ENCODE measurements at places on chromosomes 16 and 17. TPM values are rescaled to one million over a fixed set of nuclear protein-coding genes. Genes with fewer than 3 reads are reported as not detected.

The GP1BA gene
- total RNA-seq = 2.2 TPM

The ABCA6 gene
- total RNA-seq = 0.75 TPM

DNA sequence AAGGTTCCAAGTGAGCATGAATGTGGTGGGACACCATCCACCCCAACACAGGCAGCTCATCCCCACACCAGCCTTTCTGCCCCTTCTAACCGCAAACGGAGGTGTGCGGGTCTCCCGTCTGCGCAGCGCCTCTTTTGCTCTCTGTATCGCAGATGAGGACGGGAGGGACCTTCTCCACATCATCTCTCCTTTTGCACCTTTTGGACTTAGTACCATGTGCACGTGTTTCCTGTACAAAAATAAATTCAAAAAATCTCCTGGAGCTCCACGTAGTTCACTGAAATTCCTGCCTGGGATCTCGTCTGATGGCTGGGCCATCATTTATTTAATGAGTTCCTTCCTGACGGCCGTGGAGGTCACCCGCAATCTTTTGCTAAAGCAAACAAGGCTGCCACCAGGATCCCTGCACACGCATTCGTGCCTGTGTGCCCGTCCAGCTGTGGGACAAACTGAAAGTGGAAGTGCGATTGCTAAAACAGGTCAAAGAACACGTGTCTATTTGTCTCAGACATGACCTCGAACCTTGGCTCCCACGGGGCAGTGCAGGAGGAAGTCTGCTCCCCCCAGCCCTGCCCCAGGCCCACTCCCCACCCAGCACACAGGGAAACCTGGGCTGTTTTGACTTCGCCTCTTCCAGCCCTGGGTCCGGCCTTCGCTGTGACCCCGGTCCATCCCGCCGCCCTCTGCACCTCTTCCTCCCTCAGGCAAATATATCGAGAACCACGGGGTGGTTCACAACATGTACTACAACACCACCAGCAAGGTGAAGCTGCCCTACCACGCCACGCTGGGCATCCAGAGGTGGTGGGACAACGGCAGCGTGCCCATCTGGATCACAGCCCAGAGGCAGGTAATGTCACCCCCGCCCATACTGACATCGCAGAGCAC lies 2.3 kb downstream of the ENPP7 start:
- DNase-seq = no peak

DNA sequence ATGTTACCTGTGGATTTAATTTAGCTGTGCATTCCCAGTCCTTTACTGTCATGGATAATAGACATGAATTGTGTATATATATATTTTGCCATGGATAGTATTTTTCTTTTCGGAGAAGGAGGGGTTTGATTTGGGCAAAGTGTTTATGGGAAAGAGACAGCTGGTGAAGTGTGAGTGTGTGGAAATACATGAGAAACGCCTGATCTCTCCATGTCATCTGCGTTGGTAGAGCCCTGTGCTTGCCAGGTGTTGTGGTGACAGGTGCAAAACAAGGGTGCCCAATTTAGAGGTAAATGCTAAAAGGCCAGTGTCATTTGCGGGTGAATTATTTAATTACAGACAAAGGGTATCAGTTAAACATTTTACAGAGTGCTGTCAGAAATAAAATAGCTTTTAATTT lies 23.4 kb downstream of the NDEL1 start:
- no peak for DNase-seq

- no peak for DNase-seq
These were observed 315.6 kb downstream of the HS3ST3B1 start for GRCh38 chr17:14616528-14616927.
